ENCODE measurements at places on chromosomes 11 and 22. TPM values are rescaled to one million over a fixed set of nuclear protein-coding genes. Genes with fewer than 3 reads are reported as not detected.
A peak's percentile ranks its signal among the peaks of the same experiment; 100 is the strongest.

- DNase-seq: peak; percentile 85
These were observed 32.1 kb upstream of the DGKZ start for GRCh38 chr11:46315033-46315738.

GRCh38 chr11:87866951-87867350 is 308.3 kb downstream of the RAB38 start:
- no peak for DNase-seq

DNA sequence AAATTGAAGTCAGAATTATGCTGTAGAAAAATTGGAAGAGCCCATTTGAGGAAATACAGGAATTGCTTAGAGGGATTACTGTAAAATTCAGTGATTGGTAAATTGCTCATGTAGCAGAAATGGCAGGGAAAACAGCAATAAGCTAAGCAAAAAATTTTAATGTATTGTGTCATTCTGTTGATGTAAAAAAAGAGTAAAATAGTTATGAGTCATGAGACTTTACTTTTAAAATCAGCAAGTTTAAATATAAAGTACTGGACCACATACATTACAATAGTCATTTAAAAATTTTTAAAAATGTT is 10.4 kb downstream of the PDHX start:
- peak; percentile 14 for DNase-seq

GRCh38 chr11:44539971-44540370 is 25.5 kb upstream of the CD82 start:
- DNase-seq: no peak

GRCh38 chr11:65596520-65596919 is 920 bp upstream of the KCNK7 start:
- DNase-seq: no peak

Gene PGA5
- 0.89 TPM for total RNA-seq

Gene BDNF
- 0.70 TPM for total RNA-seq
